Epithelial cell of alveolus of lung (primary cell): ENCODE measurements at places on chromosomes 4 and X. TPM values are rescaled to one million over a fixed set of nuclear protein-coding genes. Genes with fewer than 3 reads are reported as not detected.

ATP1B4 gene
- not detected in 2 replicates for total RNA-seq

SLIT2 gene
- total RNA-seq, result 2.2 and 18.7 TPM in 2 replicates

ZNF157 gene
- total RNA-seq, result under 0.01 TPM in 1 of 2 replicates, not detected in the other

FRAS1 gene
- total RNA-seq, result 0.48 and 4.9 TPM in 2 replicates

FTSJ1 gene
- total RNA-seq, result 68.1 and 78.2 TPM in 2 replicates

HTRA3 gene
- total RNA-seq, result 10.3 and 79.3 TPM in 2 replicates

FANCB gene
- 2.2 and 3.6 TPM in 2 replicates for total RNA-seq

IL2 gene
- total RNA-seq, result not detected in 2 replicates

SPATA4 gene
- 0.13 TPM in 1 of 2 replicates, not detected in the other for total RNA-seq

SLC26A1 gene
- not detected in 2 replicates for total RNA-seq

CD38 gene
- 1.0 TPM in 1 of 2 replicates, not detected in the other for total RNA-seq

AREG gene
- 129 and 894 TPM in 2 replicates for total RNA-seq

SLC9A7 gene
- 1.4 and 21.7 TPM in 2 replicates for total RNA-seq

CASP6 gene
- total RNA-seq, result 13.7 and 30.5 TPM in 2 replicates

CPZ gene
- 0.91 and 8.3 TPM in 2 replicates for total RNA-seq

CNGA1 gene
- 0.91 TPM in 1 of 2 replicates, not detected in the other for total RNA-seq

TEC gene
- 0.26 and 2.6 TPM in 2 replicates for total RNA-seq

SOWAHB gene
- 0.13 TPM in 1 of 2 replicates, not detected in the other for total RNA-seq

PLP2 gene
- 59.4 and 80.9 TPM in 2 replicates for total RNA-seq

PLCXD1 gene
- total RNA-seq, result 20.2 and 20.3 TPM in 2 replicates

NUDT11 gene
- total RNA-seq, result 7.6 and 11.4 TPM in 2 replicates

UCP1 gene
- not detected in 2 replicates for total RNA-seq

CTPS2 gene
- 6.0 and 10.0 TPM in 2 replicates for total RNA-seq

TMEM154 gene
- 0.72 and 11.0 TPM in 2 replicates for total RNA-seq

LIMCH1 gene
- 1.4 and 11.7 TPM in 2 replicates for total RNA-seq

SH2D1A gene
- not detected in 2 replicates for total RNA-seq

NXF2B gene
- not detected in 2 replicates for total RNA-seq

ELF4 gene
- total RNA-seq, result 12.5 and 18.9 TPM in 2 replicates

COPS4 gene
- 30.0 and 57.0 TPM in 2 replicates for total RNA-seq

PABPC1L2B gene
- not detected in 2 replicates for total RNA-seq

SLC35A2 gene
- 27.7 and 39.3 TPM in 2 replicates for total RNA-seq

SPANXB1 gene
- total RNA-seq, result not detected in 2 replicates

ERVMER34-1 gene
- 0.13 and 3.0 TPM in 2 replicates for total RNA-seq

OTC gene
- total RNA-seq, result not detected in 2 replicates

APELA gene
- not detected in 2 replicates for total RNA-seq

TASL gene
- not detected in 2 replicates for total RNA-seq

TAF9B gene
- 19.1 and 31.6 TPM in 2 replicates for total RNA-seq

MORF4L2 gene
- total RNA-seq, result 339 and 350 TPM in 2 replicates

RRAGB gene
- total RNA-seq, result 4.5 and 13.1 TPM in 2 replicates

RBPJ gene
- 72.4 and 85.5 TPM in 2 replicates for total RNA-seq

FAM9C gene
- not detected in 2 replicates for total RNA-seq

FGFRL1 gene
- total RNA-seq, result 33.1 and 34.7 TPM in 2 replicates

SRPK3 gene
- total RNA-seq, result 0.13 and 0.24 TPM in 2 replicates

CT47B1 gene
- not detected in 2 replicates for total RNA-seq

MTTP gene
- total RNA-seq, result 0.08 and 0.26 TPM in 2 replicates

PABPC1L2A gene
- not detected in 2 replicates for total RNA-seq

HTR2C gene
- total RNA-seq, result not detected in 2 replicates

CT45A8 gene
- not detected in 2 replicates for total RNA-seq

ARHGEF38 gene
- not detected in 2 replicates for total RNA-seq
